Stimulated activated CD4-positive, alpha-beta T cell treated with anti-CD3 and anti-CD28 coated beads, Interleukin-2, amount 100 ng/mL, for 48 hours (primary cell): ENCODE measurements at places on chromosomes 1 and 21.

- peak; percentile 54 for DNase-seq
Observed at GRCh38 chr1:23810818-23811540, 10.4 kb upstream of the GALE start.

DNA sequence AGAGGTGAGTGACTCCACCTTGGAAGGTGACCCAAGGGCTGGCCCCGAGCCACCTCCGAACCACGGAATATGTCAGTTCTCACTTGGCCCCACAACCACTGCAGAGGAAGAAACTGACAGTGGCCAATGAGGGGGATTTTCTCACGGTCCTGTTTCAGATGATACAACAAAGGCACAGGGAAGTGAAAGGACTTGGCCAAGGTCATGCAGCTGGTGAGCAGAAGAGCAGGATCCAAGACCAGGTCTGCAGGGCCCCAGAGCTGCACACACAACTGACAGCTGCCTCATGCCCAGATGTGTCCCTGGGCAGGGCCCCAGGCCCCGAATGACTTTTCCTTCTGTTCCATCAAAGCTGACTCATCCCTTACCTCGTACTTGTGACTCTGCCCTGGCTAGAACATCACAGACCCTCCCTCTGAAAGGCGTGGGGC, 25.8 kb upstream of the EVA1B start:
- no peak for DNase-seq

DNA sequence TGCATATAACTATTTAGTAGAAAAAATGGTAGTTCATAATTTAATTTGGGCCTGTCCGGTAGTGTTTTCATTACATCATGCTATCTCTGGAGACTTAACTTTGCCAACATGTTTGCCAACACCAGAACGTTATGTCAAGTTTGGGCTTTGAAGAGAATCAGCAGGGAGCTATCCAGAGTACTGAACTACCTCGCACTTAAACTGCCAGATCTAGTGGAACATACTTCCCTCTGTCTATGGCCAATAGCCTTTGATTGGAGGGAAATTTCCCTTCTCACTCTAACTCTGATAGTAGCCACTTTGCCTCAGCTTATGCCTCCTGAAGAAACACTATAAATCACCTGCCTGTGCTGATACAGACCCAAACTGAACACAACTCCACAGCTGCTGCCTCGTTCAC, 10.0 kb downstream of the LRRC53 start:
- no peak for DNase-seq

DNA sequence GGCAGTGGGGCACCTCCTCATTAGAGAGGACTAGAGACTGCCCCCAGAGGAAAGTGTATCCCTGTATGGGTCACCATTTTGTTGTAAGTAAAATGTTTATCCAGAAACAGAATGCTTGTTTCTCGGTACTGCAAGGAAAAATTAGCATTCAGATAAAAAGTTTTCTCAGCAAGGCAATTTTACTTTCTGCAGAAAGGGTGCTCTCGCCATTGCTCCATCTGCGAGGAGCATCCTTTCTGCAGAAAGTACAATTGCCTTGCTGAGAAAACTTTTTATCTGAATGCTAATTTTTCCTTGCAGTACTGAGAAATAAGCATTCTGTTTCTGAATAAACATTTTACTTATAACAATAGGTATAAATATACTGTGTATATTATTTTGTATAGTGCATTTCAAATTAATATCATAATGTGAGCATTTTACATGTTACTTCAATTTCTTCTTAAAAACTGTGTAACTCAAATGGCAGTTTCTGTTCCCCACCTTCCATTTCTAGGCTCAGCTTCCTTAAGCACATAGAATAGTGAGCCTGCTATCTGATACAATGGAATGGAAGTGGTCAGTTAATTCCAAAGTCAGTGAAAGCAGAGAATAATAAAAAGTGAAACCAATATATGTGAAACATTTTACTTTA, 76.5 kb upstream of the DESI2 start:
- no peak for DNase-seq
